CD8-positive, alpha-beta memory T cell (primary cell): ENCODE measurements at places on chromosomes 13 and 19.

DNA sequence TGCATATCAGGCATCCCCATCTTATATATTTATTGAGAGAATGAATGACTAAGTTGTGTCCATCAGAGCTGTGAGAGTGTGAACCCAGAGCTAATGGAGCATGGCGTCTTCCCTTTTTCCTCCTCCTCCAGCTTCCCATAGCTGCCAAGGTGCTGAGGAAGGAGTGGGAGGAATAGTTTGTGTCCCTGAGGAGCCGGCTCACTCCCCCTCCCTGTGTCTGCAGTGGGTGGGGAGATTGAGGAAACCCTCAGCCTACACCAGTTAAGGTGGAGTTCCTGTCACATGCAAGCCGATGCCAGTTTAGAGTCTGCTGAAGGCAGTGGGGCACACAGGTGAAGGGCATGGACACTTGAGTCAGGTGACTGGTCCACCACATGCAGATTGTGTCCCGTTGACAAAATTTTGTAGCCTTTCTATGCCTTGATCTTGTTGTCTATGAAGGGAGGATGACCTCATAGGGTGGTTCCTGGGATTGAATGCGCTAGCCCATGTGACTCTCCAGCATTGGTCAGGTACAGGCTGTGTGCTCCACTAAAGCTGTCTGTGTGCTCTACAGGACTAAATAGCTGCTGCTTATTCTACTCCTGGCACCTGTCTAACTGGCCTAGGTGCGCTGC, 47.6 kb upstream of the GPI start:
- no peak for DNase-seq

DNA sequence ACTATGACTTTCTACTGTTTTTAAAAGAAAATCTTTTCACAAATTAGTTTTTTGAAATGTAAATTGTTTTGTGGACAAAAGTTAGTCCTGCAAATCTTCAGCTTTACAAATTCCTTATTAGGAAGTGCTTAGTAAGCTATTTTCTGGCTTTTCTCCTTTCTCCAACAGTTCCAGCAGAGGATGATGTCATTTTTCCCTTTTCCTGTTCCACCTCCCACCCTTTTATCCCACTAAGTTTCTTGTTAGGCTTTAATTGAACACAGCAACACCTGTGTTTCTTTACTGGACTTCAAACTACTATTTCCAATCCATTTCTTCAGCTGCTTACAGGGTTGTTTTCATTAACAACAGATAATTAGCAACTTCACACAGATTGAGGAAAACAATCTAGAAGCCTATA, 389.2 kb downstream of the NDFIP2 start:
- no peak for DNase-seq

GRCh38 chr19:36577271-36577996, 4.3 kb upstream of the ZNF529 start:
- no peak for DNase-seq

DNA sequence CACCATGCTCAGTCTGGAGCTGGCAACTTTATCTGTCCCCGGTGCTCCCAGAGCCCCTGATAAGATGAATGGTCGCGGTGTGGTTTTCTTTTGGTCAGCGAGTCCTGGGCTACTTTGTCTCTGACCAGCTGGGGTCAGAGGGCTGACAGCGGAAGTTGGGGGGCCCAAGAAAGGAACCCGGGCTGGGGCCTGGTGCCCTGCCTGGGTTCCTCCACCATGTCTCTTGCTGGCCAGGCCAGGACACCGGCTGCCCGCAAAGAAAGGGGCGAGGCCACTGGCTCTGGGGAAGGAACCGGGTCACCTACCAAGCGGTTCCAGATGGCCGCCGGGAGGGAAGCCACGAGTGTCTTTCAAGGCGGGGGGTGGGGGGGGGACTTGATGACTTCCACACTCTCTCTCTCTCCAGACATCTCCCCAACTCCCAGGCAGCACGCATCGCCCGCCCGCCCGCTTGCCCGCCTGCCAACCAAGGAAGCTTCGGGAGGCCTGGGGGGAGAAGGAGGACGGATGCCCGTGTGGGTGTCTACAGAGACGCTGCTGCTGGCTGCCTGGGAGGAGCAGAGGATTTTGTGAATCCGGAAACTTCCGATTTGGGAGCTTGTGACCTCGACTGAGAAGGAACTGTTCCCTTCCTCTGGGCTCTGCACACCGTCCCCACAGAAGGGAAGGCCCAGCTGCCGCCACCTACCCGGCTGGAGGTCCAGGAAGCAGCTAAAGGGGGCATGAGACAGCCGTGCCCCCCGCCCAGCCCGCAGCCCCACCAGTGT, 1.1 kb downstream of the PIP5K1C start:
- DNase-seq, result no peak

- DNase-seq, result no peak
Measured at GRCh38 chr13:88823114-88823513, 1151.9 kb downstream of the SLITRK5 start.

GRCh38 chr19:1354970-1355567, 28.6 kb upstream of the NDUFS7 start:
- no peak for DNase-seq

- DNase-seq, result no peak
Measured at GRCh38 chr13:59103004-59103768, 1060.5 kb downstream of the DIAPH3 start.

GRCh38 chr19:12450844-12451243, 10.0 kb upstream of the ZNF443 start:
- DNase-seq, result no peak

DNA sequence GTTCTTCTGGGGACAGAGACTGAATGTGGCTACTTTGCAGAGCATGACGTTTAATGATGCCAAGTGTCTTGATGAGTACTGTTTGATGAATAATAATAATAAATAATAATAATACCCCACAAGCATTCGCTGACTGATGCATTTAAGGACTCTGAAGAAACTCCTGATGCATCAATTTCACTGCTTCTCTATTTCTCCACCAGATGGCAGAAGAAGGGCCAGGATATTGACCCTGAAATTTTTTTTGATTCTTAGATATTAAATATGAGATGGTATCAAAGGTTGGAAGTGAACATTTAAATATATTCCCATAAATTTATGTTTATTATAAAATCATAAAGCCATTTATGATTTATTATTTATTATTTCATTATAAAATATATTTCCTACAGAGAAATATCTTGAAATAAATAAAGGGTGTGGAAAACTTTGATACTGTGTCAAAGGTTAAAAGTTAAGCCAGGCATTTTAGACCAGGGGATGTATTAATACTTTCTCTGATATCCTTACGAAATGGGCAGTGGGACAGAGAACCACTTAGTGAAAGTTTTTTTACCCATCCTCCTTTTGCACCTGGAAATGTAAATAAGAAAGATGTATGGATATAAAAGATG, 170.9 kb downstream of the LACC1 start:
- peak; percentile 13 for DNase-seq

GRCh38 chr19:5038631-5039271, 69.8 kb downstream of the KDM4B start:
- DNase-seq, result no peak

GRCh38 chr19:10416083-10416379, 4.3 kb upstream of the PDE4A start:
- no peak for DNase-seq

GRCh38 chr13:39864221-39864620, 208.8 kb downstream of the COG6 start:
- DNase-seq, result no peak

DNA sequence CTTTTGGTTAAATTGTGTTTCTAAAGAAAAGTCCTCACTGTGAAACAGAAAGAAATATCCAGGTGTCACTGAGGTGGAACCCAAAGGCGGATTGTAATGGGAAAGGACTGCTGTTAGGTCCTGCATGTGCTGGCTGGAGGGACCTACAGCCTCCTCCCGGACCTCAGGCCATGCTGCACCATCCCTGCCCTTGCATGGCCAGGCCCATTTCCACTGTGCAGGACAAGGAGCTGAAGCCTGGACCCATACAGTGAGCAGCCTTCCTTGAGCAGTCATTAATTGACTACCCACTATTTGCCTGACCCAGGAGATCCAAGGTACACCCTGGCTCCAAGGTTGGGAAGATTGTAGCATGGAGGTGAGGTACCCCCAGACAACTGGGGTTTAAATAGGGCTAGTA, 17.6 kb downstream of the VSTM2B start:
- DNase-seq, result no peak

DNA sequence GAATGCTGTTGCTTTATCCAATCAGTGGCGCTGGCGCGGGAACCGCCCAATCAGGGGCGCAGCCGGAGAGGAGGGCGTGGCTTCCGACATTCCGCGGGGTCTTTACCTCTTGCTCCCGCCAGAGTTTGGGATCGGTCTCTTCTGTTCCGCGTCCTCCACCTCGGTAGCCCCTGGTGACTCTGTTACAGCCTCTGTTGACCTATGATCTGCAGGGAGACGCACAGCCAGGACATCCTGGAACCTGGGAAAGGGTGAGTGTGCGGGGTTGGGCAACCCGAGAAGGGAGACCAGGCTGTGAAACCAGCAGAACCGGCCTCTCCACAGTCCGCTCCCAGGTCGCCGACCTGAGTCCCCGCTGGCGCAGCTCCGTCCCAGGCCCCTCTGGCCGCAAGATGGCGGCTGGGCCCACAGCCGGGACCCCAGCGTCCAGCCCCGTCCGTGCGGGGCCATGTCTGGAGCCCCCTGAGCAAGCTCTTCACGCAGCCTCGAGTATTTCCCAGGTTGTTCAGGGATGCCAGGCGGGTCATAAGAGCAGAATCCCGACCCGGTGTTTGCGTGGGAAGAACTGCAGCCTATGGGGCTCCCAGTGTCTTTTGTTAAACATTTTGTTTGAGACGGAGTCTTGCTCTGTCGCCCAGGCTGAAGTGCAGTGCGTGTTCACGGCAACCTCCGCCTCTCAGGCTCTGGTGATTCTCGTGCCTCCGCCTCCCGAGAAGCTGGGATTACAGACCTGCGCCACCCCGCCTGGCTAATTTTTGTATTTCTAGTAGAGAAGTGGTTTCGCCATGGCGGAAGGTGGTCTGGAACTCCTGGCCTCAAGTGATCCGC, 4.4 kb upstream of the ZNF681 start:
- peak; percentile 87 for DNase-seq

DNA sequence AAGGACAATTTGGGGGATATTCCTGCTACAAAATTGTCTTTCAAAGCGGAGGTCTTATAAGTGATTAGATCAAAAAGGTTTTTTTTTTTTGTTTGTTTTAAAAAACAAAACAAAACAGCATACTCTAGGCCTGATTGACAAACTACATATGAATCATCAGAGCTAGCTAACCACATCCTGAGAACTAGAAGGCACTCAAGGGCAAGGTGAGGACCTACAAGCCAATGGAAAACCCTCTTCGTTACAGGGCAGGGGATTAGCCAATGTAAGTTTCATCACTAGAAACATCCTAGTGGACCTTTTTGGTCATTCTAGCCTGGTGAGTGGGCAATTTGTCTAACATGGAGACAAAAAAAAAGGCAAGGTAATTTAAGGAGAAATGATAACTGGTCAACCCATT, 428.6 kb downstream of the RFC3 start:
- no peak for DNase-seq

GRCh38 chr13:99191336-99191899, 9.2 kb upstream of the UBAC2 start:
- no peak for DNase-seq

- DNase-seq, result no peak
Measured at GRCh38 chr13:111597191-111597611, 276.8 kb downstream of the TEX29 start.

DNA sequence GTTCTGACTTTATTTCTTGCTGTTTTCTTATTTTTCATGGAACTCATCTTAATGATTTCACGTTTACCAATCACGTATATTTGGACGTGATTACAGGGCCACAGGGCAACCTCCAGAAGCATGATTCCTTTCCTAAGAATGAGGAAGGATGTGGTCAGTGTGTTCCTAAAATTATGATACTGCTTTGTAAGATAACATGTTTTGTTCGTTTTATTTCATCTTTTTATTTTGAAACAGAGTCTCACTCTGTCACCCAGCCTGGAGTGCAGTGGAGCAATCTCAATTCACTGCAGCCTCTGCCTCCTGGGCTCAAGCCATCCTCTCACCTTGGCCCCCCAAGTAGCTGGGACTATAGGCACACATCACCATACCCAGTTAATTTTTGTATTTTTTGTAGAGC, 24.8 kb upstream of the LAIR1 start:
- no peak for DNase-seq

DNA sequence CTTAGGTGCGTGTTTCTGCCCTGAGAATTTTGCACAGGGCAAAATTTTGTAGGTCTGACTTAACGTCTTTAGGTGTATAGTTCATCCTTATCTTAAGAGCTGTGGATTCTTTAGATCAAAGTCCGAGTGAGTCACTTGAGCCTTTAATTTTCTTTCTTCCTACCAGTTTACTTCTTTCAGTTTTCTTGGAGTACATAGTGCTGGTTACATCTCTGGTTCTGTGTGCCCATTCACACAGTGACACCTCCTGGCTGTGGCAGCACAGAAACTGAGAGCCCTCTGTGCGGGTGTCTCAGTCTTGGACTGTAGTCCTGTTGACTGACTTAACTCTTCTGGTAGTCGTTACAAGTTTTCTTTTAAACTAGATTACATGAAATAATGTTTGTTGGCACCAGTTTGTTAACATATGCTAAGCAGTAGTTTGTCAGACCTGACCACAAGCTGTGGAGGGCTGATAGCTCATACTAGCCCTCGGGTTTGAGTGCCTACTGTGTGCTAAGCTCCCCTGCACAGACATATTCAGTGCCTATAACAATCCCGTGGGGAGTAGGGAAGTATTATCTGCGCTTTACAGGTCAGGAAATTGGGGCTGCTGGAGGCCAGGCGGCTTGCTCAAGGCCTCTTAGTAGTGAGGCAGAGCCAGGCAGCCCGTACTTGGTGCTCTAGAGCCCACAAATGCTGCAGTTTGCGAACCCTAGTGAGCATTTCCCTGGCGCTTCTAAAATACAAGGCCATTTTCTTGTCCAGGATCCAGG, 1.6 kb downstream of the GATAD2A start:
- peak; percentile 37 for DNase-seq

- DNase-seq, result no peak
Measured at GRCh38 chr19:50280074-50280473, 49.1 kb downstream of the KCNC3 start.

DNA sequence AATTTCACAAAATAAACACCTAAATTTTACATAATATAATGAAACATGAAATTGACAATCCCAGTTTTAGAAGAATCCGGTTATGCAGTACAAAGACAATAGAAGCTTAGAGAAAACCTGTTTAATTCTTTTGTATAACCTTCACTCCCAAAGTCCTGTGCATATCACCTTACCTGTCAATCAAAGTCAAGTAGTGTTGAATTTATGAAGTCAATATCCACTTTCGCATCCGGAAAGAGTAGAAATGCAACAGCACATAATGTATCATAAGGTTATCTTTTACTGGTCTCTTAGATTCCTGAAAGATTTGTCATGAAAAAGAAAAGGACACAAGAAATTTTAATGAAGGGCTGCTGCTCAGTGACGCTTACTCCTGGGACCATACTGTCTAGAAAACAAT, 1112.6 kb downstream of the PCDH9 start:
- no peak for DNase-seq

- DNase-seq, result no peak
Measured at GRCh38 chr13:75372517-75372916, 109.5 kb downstream of the TBC1D4 start.
